ENCODE measurements at places on chromosomes 11 and 22.

DNA sequence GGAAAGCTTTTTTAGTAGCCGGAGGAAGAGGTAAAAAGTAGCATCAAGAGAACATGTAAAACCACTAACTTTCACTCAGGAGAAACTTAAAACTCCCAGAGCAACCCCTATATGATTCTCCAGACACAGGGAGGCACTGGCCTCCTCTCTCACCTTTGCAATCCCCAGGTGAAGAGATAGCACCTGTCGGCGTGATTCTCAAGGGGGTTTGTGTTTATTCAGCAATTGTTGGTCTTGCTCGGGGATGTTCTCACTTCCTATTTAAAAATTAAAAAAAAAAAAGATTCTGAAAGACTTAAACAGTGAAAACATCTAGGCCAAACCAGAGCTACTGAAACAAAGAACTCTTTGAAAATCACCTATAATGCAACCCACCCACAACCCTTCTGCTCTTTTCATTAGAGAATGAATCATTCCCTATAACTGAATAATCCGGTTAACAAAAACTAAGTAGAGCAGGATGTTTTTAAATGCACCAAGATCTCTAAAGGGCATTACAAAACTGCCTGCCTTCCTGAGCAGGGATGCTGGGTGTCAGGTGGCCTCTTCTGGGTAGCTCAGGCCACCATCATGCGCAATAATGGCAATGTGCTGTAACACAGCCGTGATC is 24.9 kb downstream of the DHCR7 start:
- no peak for DNase-seq

GRCh38 chr22:45292731-45293442 is 8.1 kb downstream of the UPK3A start:
- DNase-seq, result no peak

- DNase-seq, result no peak
These were observed 12.1 kb downstream of the TRPM5 start for GRCh38 chr11:2432171-2432621.

- DNase-seq, result no peak
These were observed 7.4 kb downstream of the GNB1L start for GRCh38 chr22:19847345-19847632.

DNA sequence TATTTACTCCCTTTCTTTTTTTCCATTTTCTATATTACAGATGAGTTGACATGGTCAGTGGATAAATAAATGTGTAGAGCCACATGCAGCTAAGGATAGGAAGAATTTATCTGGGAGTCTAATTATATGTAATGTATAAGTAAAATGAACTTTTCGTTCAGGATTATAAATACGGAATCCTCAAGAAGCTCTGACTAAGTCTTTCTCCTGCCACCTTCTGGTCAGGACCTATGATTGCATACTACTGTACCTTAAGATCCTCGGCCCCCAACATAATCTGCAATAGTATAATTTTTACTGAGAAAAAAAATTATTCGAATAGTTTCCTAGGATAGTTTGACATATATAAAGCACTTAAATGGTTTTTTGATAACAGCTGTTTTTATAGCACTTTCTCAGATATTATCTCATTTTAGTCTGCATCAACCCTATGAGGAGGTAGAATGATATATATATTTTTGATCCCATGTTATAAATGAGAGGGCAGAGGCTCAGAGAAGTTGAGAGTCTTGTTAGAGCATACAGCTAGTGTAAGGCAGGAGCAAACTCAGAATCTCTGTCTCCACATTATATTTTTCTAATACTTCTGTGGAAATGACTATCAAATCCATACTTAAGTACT is 36.1 kb downstream of the CCDC90B start:
- peak; percentile 22 for DNase-seq

DNA sequence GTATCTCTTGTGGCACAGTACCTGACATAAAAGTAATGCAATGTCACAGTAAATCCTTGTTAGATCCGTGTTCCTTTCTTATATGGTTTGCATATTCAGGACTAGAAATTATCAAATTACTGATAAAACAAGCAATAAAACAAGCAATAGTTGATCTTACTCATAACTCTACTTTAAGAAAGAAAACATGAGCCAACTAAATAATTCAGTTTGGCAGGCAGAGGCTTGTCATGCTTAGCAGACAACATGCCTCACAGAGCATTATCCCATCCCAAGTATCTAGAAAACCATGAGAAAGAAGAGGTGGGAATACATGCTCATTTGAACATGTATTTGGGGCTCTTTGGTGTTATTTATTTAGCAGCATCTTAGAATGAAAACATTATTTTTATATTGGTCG is 241.9 kb downstream of the SOX6 start:
- DNase-seq, result no peak

DNA sequence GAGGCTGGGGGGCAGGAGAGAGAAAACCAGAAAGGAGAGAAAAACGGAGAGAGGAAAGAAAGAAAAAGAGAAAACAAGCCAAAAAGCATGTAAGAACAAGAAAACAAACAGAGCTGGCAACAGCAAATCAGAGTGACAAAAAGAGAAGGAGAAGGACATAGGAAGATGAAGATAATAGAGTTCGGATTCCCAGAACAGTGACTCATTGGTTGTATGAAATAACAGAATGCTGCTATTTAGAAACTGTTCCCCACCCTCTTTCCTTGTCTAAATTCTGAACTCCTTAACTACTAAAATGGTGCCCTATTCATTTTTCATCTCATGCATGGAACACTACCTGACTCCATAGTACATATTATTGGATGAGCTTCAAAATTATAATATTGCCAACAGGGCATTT is 317.4 kb downstream of the C11orf87 start:
- no peak for DNase-seq

DNA sequence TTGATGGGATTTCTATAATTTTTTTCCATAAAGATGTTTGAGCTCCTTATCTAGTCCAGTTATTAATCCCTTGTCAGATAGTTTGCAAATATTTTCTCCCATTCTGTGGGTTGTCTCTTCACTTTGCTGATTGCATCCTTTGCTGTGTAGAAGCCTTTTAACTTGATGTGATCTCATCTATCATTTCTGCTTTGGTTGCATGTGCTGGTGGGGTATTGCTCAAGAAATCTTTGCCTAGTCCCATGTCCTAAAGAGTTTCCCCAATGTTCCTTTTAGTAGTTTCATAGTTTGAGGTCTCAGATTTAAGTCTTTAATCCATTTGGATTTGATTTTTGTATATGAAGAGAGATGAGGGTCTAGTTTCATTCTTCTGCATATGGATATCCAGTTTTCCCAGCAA is 1.7 kb upstream of the IL2RB start:
- no peak for DNase-seq

- DNase-seq, result no peak
These were observed 49.2 kb upstream of the SESN3 start for GRCh38 chr11:95279921-95280868.

GRCh38 chr11:35289821-35290220 is 129.5 kb downstream of the SLC1A2 start:
- DNase-seq, result no peak

- DNase-seq, result no peak
These were observed 28.6 kb downstream of the ADM start for GRCh38 chr11:10333490-10333889.

DNA sequence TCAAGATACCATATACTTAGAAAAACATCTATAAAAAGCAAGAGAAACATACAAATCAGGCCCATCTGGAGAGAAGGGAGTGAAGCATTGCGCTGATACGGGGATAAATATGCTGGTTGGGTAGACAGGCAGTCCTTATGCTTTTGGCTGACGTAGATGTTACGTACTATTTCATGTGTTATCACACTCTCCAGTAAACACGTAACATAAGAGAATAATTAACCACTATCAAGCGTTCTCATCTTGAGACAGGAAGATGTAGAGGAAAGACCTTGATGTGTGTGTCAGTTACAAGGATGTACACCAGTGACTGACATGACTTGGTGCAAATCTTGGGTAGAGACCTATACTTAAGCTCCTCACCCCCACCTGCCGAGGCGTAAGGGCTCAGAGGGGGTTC is 86.7 kb upstream of the PRODH start:
- DNase-seq, result no peak

DNA sequence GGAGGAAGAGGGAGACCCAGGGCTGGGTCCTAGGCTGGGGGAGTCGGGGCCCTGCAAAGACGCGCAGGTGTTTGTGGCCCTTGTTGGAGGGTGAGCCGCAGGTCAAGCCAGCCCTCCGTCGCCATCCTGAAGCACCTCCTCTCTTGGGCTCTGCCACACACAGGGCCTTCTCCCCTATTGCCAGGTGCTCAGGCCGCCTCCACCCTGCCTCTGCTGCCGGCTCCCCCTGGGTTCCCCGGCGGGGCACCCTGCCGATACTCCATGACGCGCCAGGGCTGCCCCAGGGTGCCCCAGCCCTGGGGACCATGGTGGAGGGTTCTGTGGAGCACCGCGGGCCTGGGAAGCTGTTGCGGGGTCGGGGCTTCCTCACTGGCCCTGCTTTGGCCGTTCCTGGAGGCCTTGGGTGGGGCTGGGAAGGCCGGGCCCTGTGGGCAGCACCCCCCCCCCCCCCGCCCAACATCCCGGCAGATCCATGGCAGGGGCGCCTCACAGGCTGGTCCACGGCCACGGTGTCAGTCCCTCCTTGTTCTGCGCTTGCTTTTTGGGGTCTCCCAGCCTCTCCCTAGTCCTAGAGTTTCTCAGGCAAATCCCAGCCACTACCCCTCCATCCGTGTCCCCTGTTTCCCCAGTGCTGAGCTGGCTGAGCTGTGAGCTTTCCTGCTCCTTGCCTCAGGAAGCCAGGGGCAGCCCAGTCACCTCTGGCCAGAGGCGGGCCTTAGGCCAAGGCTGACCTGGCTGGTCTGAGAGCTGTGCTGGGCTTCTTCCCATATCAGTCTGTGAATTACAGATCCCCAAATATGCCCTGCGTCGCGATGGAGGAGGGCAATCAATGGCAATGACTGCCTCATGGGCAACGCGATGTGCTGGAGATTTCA is 2.3 kb upstream of the ADORA2A start:
- DNase-seq, result no peak

DNA sequence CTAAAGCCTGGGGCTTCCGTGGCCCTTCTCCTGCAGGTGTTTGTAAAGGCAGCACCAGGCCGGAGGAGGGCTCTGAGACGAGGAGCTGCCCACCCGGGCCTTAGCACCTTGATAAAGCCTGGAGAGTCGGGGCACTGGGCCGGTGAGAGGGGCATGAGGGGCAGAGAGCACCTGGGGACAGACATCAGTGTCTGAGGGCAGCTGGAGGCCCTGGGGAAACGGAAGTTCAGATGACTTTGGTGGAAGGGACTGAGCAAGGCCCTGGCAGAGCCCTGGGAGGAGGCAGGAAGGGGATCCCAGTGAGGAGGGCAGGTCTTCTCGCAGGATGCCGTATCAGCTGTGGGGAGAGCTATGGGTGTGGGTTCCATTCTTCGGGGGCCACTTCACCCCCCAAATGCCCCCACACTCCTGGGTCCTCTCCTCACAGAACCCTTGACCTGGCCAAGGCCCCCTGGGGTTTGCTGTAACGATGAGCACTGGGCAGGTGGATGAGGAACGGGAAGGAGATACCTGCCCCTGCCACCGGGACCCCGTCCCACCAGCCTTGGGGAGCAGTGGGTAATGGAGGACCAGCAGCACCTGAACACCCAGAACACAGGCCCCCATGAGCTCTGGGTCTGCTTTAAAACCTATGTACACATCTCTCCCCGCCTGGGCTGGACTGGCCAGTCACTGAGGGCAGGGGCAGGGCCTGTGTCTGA is 7.4 kb downstream of the C1QTNF6 start:
- DNase-seq, result no peak
